Sigmoid colon (tissue), 7 donors: ENCODE measurements at places on chromosomes 3 and 15.
A peak's percentile ranks its signal among the peaks of the same experiment; 100 is the strongest.

GRCh38 chr15:80609512-80609946, 85.6 kb upstream of the ABHD17C start:
- DNase-seq: no peak

- no peak for DNase-seq
Measured at GRCh38 chr3:139234491-139234890, 109.3 kb upstream of the MRPS22 start.

DNA sequence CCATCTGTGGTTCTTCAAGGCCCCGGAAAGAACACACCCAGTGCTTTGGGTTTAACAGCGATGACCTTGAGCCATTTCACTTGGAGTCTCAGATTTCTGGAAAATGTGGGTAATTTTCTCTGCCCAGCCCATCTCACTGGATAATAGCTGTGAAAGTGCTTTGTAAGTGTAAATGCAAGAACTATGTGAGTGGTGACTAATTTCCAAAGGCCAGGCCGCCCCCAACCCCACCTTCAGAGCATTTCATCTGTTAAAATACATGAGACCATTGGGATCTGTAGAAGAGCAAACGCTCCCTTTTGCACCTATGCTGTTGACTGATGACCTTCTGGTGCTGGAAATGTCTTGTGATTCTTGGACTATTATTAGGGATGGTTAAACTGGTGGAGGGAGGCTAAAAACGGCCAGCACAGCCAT, 196.8 kb upstream of the LPP start:
- no peak for DNase-seq

DNA sequence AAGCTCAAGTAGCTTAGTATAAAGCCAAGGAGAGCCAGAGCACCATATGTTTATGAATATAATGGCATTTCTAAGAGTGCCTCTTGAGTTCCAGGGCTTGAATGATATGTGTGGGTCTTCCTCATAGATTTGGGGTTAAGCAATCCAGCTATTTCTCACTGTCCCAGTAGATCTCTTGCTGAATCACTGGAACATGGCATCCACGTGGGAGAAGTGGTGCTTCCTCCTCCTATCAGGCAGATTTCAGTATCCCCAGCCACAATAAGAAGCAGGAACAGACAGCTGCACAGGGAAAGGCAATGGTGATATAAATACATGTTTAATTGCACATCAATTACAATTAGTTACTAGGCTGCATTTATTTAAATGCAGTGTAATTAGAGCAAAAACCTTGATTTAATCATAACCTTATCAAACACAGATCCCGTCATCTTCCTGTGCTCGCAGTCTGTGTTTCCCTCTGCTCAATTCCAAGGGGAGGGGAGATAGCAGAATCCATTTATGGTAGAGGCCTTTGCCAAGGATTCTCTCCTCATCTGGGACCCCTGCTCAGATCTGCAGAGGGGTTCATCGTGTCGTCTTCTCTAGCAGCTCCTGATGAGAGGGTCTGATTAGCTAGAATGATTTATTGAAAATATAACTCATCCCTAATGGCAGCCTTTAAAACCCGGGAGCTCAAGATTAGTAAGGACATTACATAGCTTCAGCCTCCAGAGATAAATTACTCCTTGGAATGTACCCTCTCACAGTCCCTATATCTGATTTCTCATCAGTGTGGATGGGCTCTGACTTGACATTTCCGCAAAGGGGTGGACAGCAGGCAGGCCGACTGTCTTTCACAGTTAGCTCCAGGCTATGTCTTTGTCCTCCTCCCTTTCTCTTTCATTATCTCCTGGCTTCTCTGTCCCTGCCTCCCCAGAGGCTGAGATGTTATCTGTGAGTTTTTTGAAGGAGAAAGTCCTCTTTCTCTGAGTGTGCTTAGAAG, 775.9 kb downstream of the AGBL1 start:
- DNase-seq: no peak

DNA sequence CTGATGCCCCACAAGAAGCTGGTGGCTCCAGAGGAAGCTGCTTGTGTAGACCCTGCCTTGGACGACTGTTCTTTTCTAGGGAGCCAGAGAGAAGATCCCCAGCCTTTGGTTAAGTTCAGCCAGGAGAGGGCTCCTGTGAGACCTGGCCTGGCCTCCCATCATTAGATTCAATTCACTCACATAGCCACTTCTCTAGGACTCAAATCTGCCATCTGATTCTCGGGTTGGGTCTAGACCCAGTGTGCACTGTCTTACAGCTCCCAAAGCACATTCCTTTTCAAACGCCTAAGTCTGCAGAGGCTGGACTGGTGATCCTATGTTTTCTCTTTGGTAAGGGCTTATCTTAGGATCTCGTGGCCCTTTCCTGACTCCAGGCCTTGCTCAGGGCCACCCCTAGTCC, 81.7 kb upstream of the NPHP3 start:
- no peak for DNase-seq

DNA sequence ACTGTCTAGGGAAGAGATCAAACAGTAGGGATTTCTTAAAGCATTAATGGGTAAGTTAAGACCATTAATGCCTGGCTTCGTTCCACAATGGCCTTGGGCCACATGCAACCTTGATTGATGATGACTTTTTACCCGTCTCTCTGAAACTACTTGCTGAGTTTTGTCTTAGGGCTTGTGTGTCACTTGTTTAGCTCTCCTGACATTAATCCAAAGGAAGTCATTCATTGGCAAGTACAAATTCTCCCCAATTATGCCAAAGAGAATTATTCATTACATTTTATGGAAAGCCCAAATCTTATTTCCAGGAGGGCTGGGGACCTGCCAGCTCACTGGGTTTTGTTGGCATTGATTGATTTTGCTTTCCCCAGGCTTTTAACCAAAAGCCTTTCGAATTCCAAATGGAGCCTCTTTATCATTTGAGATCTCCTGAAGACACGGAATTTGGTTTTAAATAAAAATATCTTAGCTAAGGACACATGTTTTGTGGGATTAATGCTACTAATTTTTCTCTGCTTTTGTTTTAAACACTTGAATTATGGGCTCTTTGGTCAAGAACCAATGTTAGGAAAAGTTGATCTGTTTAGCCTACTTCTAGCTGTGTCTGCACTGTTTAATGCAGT, 40.7 kb downstream of the SERPINI1 start:
- no peak for DNase-seq

DNA sequence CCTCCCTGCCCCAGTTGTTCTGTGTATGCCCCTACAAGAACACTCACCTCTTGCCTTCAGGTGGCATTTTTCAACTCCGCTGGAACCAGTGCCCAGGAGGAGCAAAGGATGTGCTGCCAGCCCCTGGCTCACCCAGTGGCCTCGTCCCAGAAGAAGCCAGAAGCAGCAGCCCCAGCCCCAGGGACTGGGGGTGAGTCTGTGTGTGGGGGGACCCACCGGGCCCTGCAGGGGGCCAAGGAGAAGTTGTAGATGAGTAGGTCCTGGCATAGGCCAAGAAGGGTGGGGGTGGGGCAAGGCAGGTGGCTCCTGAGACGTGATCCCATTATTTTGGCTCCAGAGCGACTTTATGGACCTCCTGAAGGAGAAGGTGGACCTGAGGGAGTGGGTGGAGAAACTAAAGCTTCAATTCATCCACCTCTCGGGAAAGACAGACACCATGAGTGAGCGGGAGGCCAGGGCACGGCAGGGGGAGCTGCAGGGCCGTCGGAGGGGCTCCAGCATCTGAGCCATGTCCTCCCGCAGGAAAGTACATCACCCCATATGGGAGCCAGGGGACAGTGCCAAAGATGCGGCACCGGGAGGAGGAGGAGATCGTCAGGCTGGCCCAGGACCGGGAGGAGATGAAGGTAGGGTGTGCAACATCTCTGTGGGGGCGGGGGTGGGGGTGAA, 29.3 kb downstream of the NGRN start:
- no peak for DNase-seq

- DNase-seq: no peak
Measured at GRCh38 chr15:31831596-31831995, 198.7 kb upstream of the CHRNA7 start.

- DNase-seq: no peak
Measured at GRCh38 chr3:31041161-31041978, 146.9 kb upstream of the GADL1 start.

GRCh38 chr3:116015931-116016330, 392.6 kb downstream of the GAP43 start:
- DNase-seq: no peak

DNA sequence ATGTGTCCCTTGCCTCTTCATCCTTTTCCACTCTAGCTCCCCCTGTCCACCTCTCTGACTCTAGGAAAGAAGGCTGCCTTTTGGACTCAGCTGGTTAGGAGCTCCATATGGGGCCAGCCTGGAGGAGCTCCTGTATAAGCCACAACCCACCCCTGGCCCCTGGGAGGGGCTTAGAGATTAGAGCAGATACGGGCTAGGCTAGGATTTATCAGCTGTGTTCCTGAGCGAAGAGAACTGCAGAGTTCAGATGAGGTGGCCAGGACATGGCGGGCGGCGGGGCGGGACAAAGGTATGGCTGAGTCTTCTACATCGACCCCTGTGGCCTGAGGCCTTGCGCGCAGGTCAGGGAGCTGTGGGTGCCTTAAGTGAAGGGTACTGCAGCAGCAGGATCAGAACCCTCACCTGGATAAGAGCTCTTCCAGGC, 7.9 kb downstream of the NBEAL2 start:
- DNase-seq: no peak

DNA sequence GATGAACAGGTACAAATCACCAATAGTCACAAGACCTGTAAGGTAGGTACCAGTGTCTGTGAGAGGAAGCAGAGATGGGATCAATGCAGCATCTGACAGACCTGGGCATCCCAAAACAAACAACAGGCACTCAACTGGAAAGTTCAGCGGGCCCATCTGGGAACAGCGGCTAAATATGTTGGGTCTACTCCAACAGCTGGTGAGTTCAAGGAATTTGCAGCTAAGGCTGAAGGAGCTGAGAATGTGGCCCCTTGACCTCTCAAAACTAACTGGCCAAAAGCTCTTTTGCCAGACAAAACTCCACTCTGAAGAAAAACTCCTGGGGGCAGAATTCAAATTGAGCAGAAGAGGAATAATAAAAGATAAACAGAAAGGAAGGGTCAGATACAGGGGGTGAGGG, 24.4 kb downstream of the AVEN start:
- DNase-seq: no peak

DNA sequence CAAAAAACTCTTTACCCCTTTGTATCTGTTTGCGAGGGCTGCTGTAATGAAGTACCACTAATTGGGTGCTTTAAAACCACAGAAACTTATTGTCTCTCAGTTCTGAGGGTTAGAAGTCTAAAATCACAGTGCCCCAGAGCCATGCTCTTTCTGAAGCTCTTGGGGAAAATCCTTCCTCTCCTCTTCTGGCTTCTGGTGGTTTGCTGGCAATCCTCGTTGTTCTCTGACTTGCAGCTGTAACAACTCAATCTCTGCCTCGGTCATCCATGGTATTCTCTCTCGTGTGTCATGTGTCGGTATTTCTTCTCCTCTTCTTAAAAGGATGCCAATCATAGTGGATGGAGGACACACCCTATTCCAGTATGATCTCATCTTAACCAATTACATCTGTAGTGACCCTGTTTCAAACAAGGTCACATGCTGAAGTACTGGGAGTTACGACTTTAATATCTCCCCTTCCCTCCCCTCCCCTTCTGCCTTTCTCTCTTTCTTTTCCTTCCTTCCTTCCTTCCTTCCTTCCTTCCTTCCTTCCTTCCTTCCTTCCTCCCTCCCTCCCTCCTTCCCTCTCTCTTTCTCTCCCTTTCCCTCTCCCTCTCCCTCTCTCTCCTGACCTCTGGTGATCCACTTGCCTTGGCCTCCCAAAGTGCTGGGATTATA, 6.5 kb upstream of the ARL8B start:
- peak; percentile 12 for DNase-seq

GRCh38 chr3:10558736-10559135, 53.4 kb upstream of the ATP2B2 start:
- DNase-seq: no peak

DNA sequence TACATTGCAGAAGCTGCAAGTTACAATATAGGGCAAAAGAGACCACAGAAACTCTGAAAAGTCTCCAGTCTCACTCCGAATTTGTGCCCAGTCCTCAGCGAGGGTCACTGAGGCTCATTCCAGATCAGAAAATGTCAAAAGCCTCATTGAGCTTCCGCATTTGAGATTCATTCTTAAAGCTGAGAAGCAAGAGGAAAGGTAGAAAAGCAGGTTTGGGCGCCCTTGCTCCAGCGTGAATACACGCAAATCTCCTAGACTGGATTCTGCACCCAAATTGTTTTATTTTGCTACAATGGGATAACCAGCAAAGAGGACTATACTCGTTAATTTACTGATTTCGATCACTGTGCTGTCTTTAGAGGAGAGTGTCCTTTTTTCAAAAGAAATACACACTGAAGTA, 212.2 kb downstream of the STT3B start:
- DNase-seq: no peak

DNA sequence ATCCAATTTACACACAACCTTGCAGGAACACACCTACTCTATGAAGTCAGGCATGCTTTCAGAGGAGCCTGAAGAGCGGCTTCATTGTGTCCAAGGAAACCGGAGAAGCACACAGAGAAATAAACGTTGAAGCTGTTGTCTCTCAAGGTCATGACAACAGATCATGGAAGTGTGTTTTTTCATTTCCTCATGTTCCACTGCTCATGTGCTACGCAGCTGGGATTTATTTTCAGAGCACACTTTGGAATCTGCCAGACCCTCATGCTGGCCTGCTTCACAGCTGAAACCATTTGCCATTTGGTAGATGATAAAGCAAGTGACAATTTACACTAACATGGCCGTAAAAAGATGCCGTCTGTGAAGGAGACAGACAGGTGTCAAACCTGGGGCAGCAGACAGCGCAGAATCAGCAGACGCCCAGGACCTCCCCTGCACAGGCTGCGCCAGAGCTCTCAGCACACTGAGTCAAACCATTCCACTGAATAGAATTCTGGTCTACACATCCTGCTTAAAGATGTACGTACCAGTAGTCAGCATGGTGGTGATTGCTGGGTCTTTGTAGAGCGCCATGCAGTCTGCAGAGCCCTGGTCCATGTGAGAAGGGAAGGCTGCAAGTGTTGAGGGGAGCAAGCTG, 99.3 kb downstream of the ARNT2 start:
- no peak for DNase-seq

DNA sequence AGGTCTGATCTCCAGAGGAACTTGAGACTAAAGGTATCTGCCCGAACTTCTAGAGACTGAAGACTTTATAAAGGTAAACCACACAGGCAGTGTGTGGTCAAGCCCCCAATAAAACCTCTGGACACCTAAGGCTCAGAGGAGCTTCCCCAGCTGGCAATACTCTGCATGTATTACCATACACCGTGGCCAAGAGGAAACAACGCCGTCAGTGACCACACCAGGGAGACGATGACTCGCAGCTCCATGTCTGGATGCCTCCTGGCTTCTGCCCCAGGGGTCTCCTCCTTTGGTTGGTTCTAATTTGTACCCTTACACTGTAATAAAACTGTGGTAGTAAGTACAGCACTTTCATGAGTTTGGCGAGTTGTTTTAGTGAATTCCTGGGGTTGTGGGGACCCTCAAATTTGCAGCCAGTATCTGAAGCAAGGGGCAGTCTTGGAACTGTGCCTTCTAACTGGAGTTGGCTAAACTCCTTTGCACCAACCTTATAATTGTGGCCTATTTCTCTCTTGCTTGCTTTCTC, 32.1 kb upstream of the BCL2L10 start:
- DNase-seq: no peak

- DNase-seq: no peak
Measured at GRCh38 chr3:125643172-125643571, 47.9 kb upstream of the OSBPL11 start.
